Progenitor cell of endocrine pancreas (in vitro differentiated cells): ENCODE measurements at places on chromosomes 6 and 20. TPM values are rescaled to one million over a fixed set of nuclear protein-coding genes. Genes with fewer than 3 reads are reported as not detected.

SMLR1 gene
- total RNA-seq = 0.79 and 0.91 TPM in 2 replicates

PTCRA gene
- total RNA-seq = not detected in 2 replicates

- no peak overlapping the region for H3K4me3 ChIP-seq
- no peak overlapping the region for H3K27ac ChIP-seq
- H3K36me3 ChIP-seq = peaks cover 6% of the 10 kb centered on the region
- no peaks in the 10 kb centered on the region for H3K27me3 ChIP-seq
- DNase-seq = no peak
- H3K4me1 ChIP-seq = no peaks in the 10 kb centered on the region
These were observed 67.3 kb downstream of the TRAM2 start for GRCh38 chr6:52509281-52510212.

HTR1E gene
- 0.13 TPM in 1 of 2 replicates, not detected in the other for total RNA-seq

DNA sequence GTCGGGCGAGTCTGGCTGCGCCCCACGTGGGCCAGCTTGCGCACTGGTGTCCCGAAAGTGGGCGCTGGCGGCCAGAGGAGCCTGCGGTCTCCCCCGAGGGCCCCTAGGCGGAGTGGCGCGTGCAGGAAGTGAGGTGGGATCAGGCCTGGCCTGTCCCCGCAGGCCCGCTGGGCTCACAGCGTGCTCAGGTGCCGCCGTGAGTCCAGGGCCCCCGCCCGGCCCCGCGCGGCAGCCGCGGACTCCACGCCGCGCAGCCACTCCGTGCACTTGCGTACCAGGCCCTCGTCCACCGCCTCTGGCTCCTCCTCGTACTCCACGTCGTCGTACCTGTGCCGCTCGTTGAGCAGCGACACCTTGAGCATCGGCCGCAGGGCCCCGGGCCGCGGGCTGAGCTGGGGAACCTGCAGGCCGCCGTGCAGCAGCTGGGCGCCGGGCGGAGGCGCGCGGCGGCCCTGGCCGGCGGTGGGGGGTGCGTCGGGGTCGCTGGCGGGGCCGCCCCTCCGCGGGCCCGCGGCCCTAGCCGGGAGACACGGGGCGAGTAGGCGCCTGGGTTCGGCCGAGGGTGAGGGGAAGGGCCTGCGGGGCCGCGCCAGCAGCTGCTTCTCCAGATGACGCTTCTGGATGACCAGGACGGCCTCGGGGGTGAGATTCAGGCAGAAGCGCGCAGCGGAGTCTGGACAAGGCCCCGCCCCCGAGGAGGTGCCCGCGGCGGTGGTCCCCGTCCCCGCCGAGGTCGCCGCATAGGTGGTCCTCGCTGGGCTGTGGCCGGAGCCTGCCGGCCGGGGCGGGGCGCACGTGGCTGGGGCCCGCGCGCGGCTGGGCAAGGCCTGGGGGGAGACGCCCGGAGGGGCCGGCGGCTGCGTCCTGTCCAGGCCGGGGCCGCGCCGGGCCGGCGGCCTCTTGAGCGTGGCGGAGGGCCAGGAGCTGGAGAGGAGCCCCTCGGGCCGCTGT lies 835 bp downstream of the PRR18 start:
- peak overlapping the region; percentile 29 for H3K4me3 ChIP-seq
- no peaks in the 10 kb centered on the region for H3K36me3 ChIP-seq
- peaks cover 1% of the 10 kb centered on the region for H3K4me1 ChIP-seq
- H3K27ac ChIP-seq = no peak overlapping the region

MUC21 gene
- total RNA-seq = not detected in 2 replicates
